Naive B cell (primary cell): ENCODE measurements at places on chromosomes 7 and 10. TPM values are rescaled to one million over a fixed set of nuclear protein-coding genes. Genes with fewer than 3 reads are reported as not detected.

GRCh38 chr7:121073463-121074099, 85.1 kb downstream of the CPED1 start:
- DNase-seq, result no peak
- H3K4me1 ChIP-seq, result peaks cover 4% of the 10 kb centered on the region
- H3K36me3 ChIP-seq, result no peaks in the 10 kb centered on the region
- H3K4me3 ChIP-seq, result no peak overlapping the region

- no peaks in the 10 kb centered on the region for H3K27me3 ChIP-seq
- no peaks in the 10 kb centered on the region for H3K4me1 ChIP-seq
- no peak overlapping the region for H3K4me3 ChIP-seq
- no peaks in the 10 kb centered on the region for H3K36me3 ChIP-seq
- DNase-seq, result no peak
- H3K27ac ChIP-seq, result no peak overlapping the region
These were observed 93.5 kb downstream of the FOXP2 start for GRCh38 chr7:114508086-114508485.

Gene GNAT3
- polyA plus RNA-seq, result not detected

- DNase-seq, result no peak
- no peaks in the 10 kb centered on the region for H3K36me3 ChIP-seq
These were observed 35.1 kb upstream of the TAS2R16 start for GRCh38 chr7:123030631-123031030.

Gene TRIM50
- polyA plus RNA-seq, result not detected

DNA sequence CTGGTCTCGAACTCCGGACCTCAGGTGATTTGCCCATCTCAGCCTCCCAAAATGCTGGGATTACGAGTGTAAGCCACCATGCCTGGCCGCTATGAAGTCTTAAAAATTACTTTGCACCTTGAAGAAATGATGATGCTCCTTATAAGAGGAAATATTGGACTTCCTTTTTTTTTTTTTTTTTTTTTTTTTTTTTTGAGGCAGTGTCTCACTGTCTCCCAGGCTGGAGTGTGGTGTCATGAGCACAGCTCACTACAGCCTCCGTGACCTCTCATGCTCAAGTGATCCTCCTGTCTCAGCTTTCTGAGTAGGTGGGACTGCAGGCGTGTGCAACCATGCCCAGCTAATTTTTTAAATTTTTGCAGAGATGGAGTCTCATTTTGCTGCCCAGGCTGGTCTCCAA, 65.3 kb downstream of the KMT2E start:
- peaks cover 4% of the 10 kb centered on the region for H3K4me1 ChIP-seq
- no peak for DNase-seq
- no peak overlapping the region for H3K4me3 ChIP-seq

Gene GPR15LG
- not detected for polyA plus RNA-seq

- H3K4me1 ChIP-seq, result no peaks in the 10 kb centered on the region
These were observed 17.5 kb upstream of the CPVL start for GRCh38 chr7:29163854-29164253.

Gene STK31
- not detected for polyA plus RNA-seq

Gene ACHE
- polyA plus RNA-seq, result 0.92 TPM

Gene MOGAT3
- not detected for polyA plus RNA-seq

- H3K36me3 ChIP-seq, result peaks cover 4% of the 10 kb centered on the region
- DNase-seq, result no peak
- H3K4me1 ChIP-seq, result no peaks in the 10 kb centered on the region
- H3K27me3 ChIP-seq, result no peaks in the 10 kb centered on the region
These were observed 104.7 kb downstream of the PHF14 start for GRCh38 chr7:11078247-11078834.

Gene PFKP
- polyA plus RNA-seq, result 50.1 TPM

Gene H2BK1
- not detected for polyA plus RNA-seq

DNA sequence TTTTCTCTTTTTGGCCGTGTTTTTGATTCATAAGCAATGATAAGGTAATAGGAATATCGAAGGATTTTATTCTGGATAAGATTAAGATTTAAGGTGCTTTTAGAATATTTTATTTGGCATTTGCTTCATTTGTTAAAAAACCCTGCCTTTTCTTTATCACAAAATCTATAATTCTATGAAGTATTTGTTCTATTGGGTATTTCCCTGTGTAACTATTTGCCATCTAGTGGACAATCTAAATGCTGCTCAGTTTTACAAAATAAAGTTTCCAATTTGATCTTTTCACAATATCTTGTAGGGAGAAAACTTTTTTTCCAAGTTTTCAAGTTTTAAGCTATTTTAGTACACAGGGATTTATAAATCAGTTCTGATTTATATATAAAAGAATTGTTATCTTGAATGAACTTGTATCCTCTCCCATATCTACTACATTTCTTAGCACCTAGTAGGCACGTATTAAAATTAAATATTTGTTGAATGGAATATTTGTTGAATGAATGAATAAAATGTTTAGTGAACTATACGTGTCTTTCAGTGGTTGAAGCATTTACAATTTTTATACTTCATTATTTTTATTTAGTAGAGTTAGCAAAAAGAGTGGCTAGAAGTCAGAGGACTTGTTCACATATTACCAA, 26.5 kb downstream of the ANKRD7 start:
- no peaks in the 10 kb centered on the region for H3K4me1 ChIP-seq
- H3K36me3 ChIP-seq, result no peaks in the 10 kb centered on the region
- no peak for DNase-seq
- no peak overlapping the region for H3K27ac ChIP-seq
- H3K4me3 ChIP-seq, result no peak overlapping the region
- peaks cover 17% of the 10 kb centered on the region for H3K27me3 ChIP-seq

DNA sequence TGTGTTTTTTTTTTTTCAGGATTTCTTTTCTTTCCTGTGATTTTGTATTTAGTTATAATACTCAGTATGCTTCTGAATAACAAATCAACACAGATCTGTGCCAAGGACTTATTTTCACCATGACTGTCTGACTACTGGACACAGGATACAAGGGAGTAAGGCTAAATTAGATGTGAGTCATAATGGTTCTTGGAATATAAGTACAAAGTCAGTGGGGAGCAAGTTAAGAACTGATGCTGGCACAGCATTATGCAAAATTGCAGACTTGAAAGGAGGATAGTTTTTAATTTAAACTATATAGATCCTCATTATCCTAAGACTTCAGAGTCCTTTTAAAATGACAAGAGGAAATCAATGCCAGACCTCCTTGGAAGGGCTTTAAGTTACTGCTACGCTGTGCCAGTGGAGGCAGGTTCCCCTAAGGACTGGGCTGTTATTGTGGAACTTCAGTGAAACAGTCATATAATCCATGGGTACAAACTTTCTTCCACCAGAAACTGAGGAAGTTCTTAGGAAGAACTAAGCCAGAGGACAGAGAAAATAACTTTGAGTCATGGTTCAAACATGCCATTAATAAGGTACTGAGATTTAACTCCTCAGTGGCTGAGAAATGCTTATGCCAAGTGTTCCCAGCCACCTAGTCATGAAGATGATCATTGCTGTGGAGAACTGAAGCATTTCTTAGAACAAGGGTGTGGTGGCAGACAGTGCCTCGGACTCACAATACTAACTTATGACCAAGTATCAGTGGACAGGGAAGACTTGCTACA, 531.2 kb downstream of the HTR7 start:
- H3K27me3 ChIP-seq, result peaks cover 32% of the 10 kb centered on the region
- no peaks in the 10 kb centered on the region for H3K4me1 ChIP-seq
- no peak overlapping the region for H3K4me3 ChIP-seq
- DNase-seq, result no peak
- no peak overlapping the region for H3K27ac ChIP-seq

- no peak for DNase-seq
- H3K36me3 ChIP-seq, result peaks cover 9% of the 10 kb centered on the region
- no peak overlapping the region for H3K27ac ChIP-seq
- H3K4me3 ChIP-seq, result peak overlapping the region; percentile 44
- no peaks in the 10 kb centered on the region for H3K27me3 ChIP-seq
These were observed 51.1 kb upstream of the ADRB1 start for GRCh38 chr10:113992471-113993011.

GRCh38 chr10:70820976-70821750, 5.4 kb downstream of the SGPL1 start:
- no peak overlapping the region for H3K4me3 ChIP-seq
- peaks cover 4% of the 10 kb centered on the region for H3K36me3 ChIP-seq
- H3K27ac ChIP-seq, result no peak overlapping the region
- DNase-seq, result no peak
- no peaks in the 10 kb centered on the region for H3K27me3 ChIP-seq

GRCh38 chr10:11881477-11882417, 58.6 kb downstream of the PROSER2 start:
- no peak overlapping the region for H3K4me3 ChIP-seq
- DNase-seq, result no peak
- H3K27me3 ChIP-seq, result no peaks in the 10 kb centered on the region
- no peaks in the 10 kb centered on the region for H3K36me3 ChIP-seq

Gene IGF2BP3
- 1.7 TPM for polyA plus RNA-seq

DNA sequence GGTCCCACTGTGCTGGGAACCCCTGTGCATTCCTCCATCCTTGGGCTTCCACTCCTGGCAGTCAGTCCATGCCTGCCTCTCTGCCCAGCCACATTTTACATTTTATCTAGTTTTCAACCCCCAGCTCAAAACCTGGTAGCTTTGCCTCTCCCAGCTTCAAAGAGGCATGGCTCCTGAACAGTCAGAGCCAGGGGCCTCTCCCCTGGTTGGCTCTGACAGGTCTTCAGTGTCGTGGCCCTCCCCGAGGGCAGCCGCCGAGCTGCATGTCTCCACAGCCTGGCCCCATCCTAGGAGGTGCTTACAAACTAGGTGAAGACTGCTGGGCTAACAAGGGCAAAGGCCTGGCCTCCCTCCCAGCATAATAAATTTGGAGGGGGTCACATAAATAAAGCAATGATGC, 14.8 kb downstream of the COBL start:
- no peak for DNase-seq
- H3K36me3 ChIP-seq, result no peaks in the 10 kb centered on the region
- H3K27ac ChIP-seq, result no peak overlapping the region
- H3K4me1 ChIP-seq, result no peaks in the 10 kb centered on the region
- H3K27me3 ChIP-seq, result peaks cover 10% of the 10 kb centered on the region

Gene NRAP
- polyA plus RNA-seq, result not detected

Gene KCP
- polyA plus RNA-seq, result 0.78 TPM

Gene ACSL5
- 62.4 TPM for polyA plus RNA-seq

DNA sequence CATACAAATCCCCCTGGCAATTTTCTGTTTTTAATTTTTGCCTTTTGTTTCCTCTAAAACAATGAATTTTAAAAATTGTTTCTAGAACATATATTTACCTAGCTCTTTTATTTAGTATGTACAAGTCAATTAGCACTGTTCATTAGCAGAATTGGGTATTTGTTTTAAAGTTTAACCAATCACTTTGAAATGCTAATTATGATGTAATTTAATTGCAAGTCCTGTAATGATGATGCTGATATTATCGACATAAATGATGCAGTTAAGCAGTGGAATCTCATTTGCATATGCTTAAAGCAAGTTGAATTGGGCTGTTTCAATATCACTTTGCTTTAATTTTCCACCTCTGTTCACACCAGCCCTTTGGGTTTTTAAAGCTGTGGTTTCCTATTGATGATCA, 2.7 kb downstream of the FOXP2 start:
- no peaks in the 10 kb centered on the region for H3K4me1 ChIP-seq
- no peaks in the 10 kb centered on the region for H3K36me3 ChIP-seq
- DNase-seq, result no peak
- H3K4me3 ChIP-seq, result no peak overlapping the region
- no peak overlapping the region for H3K27ac ChIP-seq

DNA sequence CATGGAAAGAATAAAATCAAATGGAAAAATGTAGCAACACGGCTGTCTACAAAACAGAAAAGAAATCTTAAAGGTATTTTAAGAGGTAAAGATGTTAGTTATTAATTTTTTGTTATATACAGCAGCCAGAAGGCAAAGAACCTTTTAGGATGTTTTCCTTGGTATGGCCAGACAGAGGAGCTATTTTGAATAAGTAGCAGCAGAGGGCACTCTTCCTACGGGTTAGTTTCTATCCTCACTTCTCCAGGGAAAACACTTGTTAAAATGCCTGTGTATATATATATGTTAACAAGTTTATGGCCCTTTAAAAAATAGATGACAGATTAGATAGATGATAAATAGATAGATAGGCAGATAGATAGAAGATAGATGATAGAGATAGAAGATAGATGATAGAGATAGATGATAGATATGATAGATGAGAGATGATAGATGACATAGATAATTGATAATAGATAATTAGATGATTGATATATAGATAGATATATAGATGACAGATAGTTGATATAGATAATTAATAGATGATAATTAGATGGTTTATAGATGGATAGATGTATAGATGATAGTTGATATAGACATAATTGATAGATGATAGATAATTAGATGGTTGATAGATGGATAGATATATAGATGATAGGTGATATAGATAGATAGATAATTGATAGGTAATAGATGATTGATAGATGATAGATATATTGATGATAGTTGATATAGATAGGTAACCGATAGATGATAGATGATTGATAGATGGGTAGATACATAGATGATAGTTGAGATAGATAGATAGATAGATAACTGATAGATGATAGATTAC, 57.8 kb upstream of the WIPF3 start:
- peaks cover 9% of the 10 kb centered on the region for H3K27me3 ChIP-seq
- H3K4me3 ChIP-seq, result no peak overlapping the region
- DNase-seq, result no peak

DNA sequence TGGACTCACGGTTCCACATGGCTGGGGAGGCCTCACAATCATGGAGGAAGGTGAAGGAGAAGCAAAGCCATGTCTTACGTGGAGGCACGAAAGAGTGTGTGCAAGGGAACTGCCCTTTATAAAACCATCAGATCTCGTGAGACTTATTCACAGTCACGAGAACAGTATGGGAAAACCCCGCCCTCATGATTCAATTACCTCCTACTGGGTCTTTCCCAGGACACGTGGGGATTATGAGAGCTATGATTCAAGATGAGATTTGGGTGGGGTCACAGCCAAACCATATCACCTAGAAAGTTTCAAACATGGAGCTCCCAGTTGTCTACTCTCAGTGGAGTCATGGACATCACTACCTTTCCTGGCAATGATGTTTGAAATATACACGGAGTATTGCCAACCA, 49.6 kb downstream of the CYCS start:
- peaks cover 16% of the 10 kb centered on the region for H3K27me3 ChIP-seq
- H3K4me1 ChIP-seq, result no peaks in the 10 kb centered on the region
- no peak for DNase-seq
- no peaks in the 10 kb centered on the region for H3K36me3 ChIP-seq
- H3K27ac ChIP-seq, result no peak overlapping the region

Gene PIP4K2A
- 23.0 TPM for polyA plus RNA-seq

Gene UNC5B
- polyA plus RNA-seq, result not detected
